ENCODE measurements at places on chromosomes 4 and X.

DNA sequence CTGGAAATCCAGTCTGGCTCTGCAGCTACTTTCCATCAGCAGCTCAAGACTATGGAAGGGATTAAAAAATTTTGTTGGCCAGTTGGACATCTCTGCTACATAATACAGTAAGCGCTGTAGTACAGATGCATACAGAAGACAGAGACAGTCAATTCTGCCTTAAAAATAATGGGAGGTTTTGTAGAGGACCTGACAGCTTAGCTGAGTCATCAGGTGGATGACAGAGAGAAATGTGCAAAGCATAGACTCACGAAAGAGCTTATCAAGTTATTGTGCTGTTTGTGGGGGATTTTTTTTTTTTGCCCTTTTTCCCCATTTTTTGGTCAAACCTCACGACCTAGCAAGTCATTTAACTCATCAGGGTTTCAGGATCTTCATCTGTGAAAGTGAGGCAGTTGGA lies 149.0 kb upstream of the SCML1 start:
- H3K36me3 ChIP-seq: no peaks in the 10 kb centered on the region
- no peak overlapping the region for H3K27ac ChIP-seq
- no peak overlapping the region for H3K4me3 ChIP-seq
- H3K4me1 ChIP-seq: peaks cover 2% of the 10 kb centered on the region

DNA sequence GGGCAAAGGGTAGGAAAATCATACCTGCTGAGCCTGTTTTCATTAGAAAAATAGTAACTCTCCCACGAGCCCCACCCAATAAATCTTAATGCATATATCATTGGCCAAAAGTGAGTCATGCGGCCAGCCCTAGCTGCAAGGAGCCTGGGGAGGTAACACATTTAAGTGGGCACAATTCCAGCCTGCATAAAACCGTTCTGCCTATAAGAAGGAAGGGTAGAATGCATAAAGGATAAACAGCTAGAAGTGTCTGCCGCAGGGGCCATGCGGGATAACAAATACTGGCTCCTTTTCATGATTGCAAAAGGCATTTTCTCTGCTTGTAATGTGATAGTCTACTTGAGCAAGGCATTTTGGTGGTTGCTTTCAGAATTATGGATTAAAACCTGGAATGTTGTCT lies 37.1 kb downstream of the EFHC2 start:
- peak overlapping the region; percentile 55 for H3K27ac ChIP-seq
- H3K27me3 ChIP-seq: no peaks in the 10 kb centered on the region
- no peaks in the 10 kb centered on the region for H3K36me3 ChIP-seq

DNA sequence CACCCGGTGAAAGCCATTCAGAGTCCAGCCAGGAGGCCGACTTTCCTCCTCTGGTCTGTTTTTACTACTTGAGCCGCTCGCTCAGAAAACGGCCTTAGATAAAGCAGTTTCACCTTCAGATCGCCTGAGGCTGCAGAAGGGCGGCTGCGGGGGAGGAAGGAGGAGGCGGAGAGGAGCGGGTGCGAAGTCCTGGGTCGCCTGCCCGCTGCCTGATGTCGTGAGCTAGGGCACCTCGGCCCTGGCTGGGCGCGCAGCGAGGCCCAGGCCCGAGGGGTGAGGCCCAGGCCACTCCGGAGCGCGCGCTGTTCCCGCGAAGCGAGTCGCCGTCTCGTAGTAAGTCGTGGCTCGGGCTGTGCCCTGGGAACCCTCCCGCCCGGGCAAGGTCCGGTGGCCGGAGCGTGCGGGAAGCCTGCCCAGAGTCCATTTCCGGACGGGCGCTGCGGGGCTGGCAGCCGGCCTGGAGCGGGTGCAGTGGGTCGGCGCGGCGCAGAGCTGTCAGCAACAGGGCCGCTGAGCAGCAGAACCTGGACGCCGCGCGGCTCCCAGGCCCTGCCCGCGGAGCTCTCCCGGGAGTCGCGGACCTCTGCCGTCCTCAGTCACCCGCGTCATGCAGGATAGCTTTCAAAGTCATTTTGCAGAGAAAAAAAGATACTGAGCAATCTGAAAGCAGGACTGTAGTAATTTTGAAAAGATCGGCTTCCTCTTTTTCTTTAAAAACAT lies 18.6 kb downstream of the TRIM2 start:
- H3K4me1 ChIP-seq: peaks cover 31% of the 10 kb centered on the region
- H3K36me3 ChIP-seq: no peaks in the 10 kb centered on the region
- DNase-seq: peak; percentile 77
- H3K27ac ChIP-seq: peak overlapping the region; percentile 96
- no peaks in the 10 kb centered on the region for H3K27me3 ChIP-seq

DNA sequence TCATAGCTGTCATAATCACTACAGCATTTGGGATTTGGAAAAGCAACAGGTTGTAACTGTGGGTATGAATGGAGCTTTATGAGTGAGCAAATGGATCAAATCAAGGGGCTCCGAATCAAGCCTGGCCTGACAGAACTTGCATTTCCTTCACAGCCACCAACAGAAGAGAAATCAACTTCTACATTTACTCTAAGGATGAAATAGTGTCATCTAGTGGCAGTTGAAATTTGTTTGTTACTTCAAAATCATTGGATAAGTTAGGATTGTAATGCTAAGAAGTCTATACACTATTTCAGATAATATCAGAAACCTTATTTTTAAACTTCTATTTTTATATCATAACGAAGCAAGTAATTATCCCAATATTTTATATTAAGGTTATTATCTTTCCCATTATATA lies 10.7 kb upstream of the WDR17 start:
- no peak for DNase-seq
- no peak overlapping the region for H3K4me3 ChIP-seq
- no peak overlapping the region for H3K27ac ChIP-seq
- no peaks in the 10 kb centered on the region for H3K36me3 ChIP-seq
- H3K4me1 ChIP-seq: no peaks in the 10 kb centered on the region

DNA sequence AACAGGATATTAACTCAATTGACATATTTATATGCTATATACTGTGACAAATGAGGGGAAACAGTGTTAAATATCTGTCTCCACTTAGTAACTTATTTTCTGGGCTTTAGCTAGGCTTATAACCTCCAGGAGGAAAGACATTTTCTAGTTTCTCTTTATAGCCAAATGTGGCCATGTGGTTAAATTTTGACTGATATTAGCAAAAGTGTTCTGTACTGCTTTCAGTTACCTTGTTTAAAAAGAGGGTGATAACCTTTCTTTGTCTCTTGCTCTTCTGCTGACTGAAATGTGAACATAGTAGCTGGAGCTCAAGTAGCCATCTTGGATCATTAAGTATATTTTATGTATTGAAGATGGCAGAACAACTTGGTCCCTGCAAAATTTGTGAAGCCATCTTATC lies 253.7 kb downstream of the PDHA2 start:
- H3K27ac ChIP-seq: no peak overlapping the region
- H3K36me3 ChIP-seq: no peaks in the 10 kb centered on the region
- no peaks in the 10 kb centered on the region for H3K27me3 ChIP-seq

DNA sequence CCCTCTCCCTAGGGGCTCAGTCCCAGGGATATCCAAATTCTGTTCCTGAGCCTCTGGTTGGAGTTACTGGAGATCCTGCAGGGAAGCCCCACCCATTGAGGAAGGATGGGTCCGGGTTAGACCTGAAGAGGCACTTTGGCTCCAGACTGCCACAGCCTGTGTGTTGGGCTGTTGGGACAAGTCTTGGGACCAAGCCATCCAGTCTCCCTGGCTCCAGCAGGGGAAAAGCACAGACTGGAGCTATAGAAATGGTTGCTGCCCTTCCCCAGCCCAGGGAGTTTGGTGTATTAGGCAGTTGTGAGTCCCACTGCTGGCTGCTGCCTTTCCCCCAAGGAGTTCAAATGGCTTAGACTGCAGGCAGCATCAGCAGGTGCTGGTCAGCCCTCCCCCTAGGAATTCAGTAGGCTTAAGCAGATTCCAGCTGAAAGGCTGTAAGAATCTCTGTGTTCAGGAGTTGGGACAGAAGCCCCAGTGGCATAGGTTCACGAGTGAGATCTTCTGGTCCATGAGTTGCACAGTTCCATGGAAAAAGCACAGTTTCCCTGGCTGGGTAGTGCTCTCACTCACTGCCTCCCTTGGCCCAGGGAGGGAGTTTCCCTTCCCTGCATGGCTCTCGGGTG lies 344.0 kb upstream of the EPHA5 start:
- no peaks in the 10 kb centered on the region for H3K27me3 ChIP-seq
- H3K4me1 ChIP-seq: no peaks in the 10 kb centered on the region
- no peak overlapping the region for H3K4me3 ChIP-seq
- no peak overlapping the region for H3K27ac ChIP-seq
- no peaks in the 10 kb centered on the region for H3K36me3 ChIP-seq

GRCh38 chrX:88982933-88983332 lies 235.9 kb downstream of the CPXCR1 start:
- H3K4me3 ChIP-seq: no peak overlapping the region
- no peaks in the 10 kb centered on the region for H3K4me1 ChIP-seq
- DNase-seq: no peak
- H3K27me3 ChIP-seq: no peaks in the 10 kb centered on the region
- no peak overlapping the region for H3K27ac ChIP-seq
- no peaks in the 10 kb centered on the region for H3K36me3 ChIP-seq

DNA sequence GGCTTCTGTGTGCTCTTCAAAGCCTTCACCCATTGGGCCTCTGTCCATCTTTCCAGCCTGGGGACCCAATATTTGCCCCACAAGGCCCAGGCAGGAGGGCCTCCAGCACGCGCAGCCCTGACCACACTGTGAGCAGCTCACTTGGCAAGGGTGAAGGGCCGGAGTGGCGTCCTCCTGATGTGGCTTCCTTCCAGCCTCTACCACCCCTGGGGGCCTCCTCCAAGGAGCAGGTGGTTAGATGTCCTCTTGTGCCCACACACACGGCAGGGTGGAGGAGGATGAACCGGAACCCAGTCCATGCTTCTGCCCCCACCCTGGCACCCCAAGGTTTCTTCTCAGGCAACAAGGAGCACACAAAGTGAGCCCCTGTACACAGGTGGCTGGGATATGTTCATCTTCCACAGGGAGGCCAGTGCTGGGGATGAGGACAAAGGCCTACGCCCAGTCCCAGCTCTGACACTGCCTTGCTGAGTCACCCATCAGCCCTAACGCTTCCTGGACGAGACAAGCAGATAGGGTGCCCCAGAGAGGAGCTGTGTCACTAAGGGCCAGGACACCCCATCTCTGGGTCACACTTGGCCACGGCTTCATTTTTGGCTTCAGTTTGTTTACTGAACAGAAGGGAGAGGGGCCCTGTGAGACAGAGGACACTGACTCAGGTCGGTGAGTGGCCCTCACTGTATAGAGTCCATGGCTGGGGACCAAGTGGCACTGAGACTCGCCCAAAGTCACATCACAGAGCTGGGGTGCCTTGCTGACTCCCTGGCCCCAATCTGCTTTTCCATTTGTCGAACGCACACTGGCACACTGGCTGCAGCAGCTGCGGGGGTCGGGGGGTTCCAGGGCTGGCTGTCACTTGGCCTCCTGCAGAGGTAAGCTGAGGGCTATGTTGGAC lies 1.9 kb downstream of the UBL4A start:
- peaks cover 2% of the 10 kb centered on the region for H3K4me1 ChIP-seq
- H3K4me3 ChIP-seq: no peak overlapping the region
- H3K36me3 ChIP-seq: no peaks in the 10 kb centered on the region
- peak; percentile 40 for DNase-seq

DNA sequence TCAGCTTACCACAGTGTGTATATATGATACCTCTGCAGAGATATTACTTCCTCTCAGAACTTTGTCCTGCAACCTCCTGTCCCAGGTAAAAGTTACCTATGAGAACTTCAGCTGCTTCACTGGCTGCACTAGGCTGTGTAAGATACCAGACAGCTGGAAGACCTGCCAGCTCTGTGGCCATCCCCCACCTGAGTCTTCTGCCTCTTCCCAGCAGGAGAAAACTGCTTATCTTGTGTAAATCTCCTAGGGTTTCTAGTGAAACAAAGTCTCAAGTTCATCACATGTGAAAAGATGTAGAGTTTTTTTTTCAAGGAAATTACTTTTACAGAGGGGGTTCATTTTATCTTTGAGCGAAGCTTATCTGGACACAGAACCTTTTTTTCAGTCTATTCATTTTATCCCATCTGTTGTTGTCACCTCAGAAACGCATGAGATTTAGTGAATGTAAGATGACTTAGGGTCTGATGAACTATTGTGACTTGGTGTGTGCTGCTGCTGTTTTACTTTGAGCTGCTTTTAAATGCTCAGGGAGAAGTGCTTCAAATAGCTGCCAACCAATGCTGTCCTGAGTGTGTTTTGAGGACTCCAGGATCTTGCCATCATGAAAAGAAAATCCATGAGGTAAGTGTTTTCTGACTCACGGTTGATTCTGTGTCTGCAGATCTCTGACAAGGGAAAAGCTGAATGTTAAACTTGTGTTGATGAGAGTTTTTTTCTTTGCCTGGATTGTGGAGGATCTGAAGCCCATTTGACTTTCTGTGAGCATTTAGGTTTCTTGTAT lies 187.8 kb downstream of the FRAS1 start:
- no peaks in the 10 kb centered on the region for H3K36me3 ChIP-seq
- H3K4me1 ChIP-seq: peaks cover 9% of the 10 kb centered on the region
- H3K27ac ChIP-seq: no peak overlapping the region
- H3K4me3 ChIP-seq: no peak overlapping the region

GRCh38 chrX:85419293-85419692 lies 39.8 kb upstream of the POF1B start:
- H3K4me1 ChIP-seq: no peaks in the 10 kb centered on the region
- no peak overlapping the region for H3K27ac ChIP-seq
- H3K27me3 ChIP-seq: no peaks in the 10 kb centered on the region
- no peak for DNase-seq

- no peaks in the 10 kb centered on the region for H3K36me3 ChIP-seq
- no peak overlapping the region for H3K4me3 ChIP-seq
- no peaks in the 10 kb centered on the region for H3K4me1 ChIP-seq
Observed at GRCh38 chr4:121484633-121485032, 103.8 kb upstream of the QRFPR start.

DNA sequence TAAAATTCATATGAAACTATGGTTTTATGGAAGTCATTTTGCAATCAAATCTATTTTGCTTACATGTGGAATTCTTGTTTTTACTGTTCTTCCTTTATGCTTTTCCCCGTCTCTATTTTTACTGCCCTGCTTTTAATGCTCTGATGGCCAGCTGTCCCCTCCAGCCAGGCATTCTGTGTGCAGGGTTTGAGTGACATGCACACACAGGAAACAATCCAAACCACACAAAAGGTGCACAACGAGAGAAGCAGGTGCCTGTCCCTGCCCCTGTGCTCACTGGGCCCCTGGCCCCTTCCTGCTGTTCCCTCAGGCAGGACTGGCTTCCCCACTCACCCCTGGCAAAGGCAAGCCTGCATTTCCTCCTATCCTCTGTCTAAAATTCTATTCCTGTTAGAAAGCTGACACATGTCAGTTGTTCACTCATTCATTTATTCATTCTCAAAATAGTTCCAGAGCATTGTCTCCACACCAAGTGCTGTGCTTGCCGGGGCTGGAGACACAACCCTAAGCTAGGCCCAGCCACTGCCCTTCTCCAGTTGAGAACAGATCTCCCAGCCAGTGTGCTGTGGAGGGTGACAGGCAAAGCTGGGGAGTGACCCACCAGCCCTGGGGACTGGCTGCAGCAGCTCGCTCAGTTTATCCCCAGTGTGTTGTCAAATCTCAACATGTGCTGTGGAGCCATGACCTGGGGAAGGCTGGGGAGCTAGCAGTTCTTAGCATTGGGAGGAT lies 346.3 kb downstream of the FBXW7 start:
- no peak for DNase-seq
- no peaks in the 10 kb centered on the region for H3K4me1 ChIP-seq
- no peaks in the 10 kb centered on the region for H3K27me3 ChIP-seq
- no peak overlapping the region for H3K4me3 ChIP-seq
- no peaks in the 10 kb centered on the region for H3K36me3 ChIP-seq
